Esophagus muscularis mucosa (tissue), 4 donors: ENCODE measurements at places on chromosomes 7 and 10.

DNA sequence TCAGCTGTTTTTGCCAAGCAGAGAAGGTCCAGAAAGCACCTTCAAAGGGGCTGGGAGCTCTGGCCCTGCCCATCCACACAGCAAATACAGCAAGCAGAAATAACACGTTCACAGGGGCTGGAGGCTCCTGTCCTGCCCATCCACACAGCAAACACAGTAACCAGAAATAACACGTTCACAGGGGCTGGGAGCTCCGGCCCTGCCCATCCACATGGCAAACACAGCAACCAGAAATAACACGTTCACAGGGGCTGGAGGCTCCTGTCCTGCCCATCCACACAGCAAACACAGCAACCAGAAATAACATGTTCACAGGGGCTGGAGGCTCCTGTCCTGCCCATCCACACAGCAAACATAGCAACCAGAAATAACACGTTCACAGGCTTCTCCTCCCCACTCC lies 558.1 kb downstream of the PTPRN2 start:
- no peak for DNase-seq

GRCh38 chr7:146875981-146876380 lies 759.4 kb downstream of the CNTNAP2 start:
- no peak for DNase-seq

GRCh38 chr7:6028563-6028962 lies 2.6 kb upstream of the ANKRD61 start:
- DNase-seq = no peak

DNA sequence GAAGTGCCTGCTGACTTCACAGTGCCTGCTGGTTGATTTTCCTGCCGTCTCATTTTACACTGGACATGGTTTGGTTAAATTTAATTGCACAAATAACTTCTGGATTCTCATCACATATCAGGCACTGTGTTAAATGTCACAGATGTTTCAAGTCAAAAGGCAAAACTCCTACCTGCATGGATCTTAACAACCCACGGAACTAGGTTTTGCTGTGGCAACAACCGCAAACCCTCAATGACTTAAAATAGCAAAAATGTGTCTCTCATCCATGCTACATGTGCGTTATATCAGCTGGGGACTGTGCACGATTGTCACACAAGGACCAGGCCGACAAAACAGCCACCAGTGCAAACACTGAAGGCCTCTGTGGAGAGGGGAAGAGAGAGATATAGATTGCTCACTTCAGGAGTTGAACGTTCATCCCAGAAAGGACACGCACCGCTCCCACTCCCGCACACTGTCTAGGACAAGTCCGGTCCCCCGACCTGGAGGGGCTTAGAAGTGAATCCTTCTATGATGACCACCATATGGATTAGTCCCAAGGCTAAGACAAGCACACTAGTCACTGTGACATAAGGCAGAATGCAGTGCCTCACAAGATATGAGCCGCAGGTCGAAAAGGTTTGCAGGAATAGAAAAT lies 233.3 kb downstream of the SKAP2 start:
- DNase-seq = no peak

DNA sequence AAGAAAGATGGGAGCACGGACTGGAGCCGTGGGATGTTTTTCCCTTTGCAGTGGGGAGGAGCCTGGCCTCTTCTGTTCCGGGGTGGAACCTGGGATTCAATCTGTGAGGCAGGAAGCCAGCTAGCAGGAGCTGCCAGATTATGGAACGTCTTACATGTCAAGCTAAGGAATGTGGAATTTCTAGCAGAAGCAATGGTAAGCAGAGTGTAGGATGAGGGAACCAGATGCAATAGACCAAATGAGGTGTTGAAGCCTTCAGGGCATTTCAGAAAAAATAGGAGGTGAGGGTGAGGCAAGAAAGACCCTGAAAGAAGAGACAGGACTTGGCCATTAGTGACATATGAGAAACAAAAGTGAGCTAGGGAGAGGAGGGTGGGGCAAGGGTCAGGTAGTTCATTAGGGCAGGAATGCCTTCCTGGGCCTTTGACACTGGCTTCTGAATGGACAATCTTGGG lies 105.5 kb downstream of the CHN2 start:
- DNase-seq = no peak

DNA sequence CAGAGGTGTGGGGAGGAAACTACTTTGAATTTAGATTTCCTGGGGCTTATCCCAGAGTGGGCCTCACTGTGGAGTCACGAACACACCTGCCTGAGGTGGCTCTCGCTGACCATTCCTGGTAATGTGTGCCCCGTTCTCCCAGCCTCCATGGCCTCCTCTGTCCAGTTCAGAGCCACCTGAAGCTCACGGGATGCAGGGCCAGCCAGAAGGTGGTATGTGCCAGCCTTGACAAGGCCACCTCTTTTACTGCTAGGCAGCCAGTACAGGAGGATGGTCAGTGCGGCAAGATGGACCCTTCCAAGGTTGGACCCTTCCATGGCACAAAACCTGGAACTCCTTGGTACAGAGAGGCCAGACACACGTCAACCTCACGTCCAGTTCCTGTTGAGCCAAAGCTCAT lies 210.3 kb downstream of the DNAJB6 start:
- no peak for DNase-seq

- DNase-seq = peak; percentile 24
These were observed 62.3 kb downstream of the CREB5 start for GRCh38 chr7:28474640-28475039.

DNA sequence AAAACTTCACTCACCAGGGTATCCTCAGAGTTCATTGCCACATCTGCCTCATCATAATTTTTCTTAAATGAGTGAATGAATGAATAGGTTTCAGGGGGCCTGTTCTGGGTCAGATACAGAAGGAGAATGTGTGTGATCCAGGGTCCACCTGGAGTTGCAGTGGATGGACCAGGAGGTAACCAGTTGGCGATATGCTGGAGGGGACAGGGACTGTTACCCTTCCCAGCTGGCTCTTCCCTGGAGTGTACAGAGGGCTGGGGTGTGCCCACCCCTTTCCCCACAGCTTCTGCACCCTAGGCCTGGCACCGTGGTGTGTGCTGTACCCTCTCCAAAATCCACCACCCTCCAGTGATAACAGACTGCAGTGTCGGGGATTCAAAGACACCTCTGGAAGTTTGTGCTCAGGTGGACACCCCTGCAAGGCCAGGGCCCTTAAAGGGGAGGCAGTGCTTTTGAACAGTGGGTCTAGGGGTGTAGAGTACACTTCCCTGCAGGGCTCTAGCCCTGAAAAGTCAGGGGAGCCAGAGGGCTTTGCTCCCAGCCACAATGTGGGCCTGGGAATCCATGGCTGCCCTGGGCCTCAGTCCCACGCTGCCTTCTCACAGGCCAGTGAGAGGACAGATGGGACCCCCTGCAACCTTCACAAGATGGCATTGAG lies 134.4 kb upstream of the UNC5B start:
- DNase-seq = peak; percentile 29

GRCh38 chr7:19001854-19002253 lies 115.6 kb downstream of the TWIST1 start:
- DNase-seq = no peak

DNA sequence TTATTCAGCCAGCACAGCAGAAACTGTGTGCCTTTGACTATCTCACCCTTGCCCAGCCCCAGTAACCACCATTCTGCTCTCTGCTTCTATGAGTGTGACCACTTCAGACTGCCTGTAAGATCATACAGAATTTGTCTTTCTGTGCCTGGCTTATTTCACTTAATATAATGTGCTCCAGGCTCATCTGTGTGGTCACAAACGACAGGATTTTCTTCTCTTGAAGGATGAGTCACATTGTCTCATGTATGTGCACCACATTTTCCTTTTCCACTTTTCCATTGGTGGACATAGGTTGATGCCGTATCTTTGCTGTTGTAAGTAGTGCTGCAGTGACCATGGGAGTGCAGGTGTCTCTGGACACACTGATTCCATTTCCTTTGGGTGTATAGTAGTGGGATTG lies 122.5 kb upstream of the LANCL2 start:
- peak; percentile 62 for DNase-seq

DNA sequence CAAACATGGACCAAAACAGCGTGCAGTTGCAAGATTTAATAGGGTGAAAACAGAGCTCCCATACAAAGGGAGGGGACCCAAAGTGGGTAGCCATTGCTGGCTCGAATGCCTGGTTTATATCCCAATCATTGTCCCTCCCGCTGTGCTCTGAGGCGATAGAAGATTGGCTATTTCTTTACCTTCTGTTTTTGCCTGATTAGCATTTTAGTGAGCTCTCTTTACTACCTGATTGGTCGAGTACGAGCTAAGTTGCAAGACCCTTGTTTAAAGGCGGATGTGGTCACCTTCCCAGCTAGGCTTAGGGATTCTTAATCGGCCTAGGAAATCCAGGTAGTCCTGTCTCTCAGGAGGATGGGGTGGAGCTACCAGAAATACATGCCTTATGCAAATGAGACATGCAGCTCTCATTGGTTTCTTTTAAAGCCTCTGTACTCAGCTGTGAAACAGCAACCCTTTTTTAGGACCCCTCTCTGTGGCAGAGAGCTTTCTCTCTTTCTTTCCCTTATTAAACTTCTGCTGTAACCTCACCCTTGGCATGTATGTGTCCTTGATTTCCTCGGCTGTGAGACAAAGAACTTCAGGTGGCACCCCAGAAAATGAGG lies 202.4 kb downstream of the CCSER2 start:
- no peak for DNase-seq
